Esophagus squamous epithelium (tissue), 5 donors: ENCODE measurements at places on chromosomes 2 and 18. TPM values are rescaled to one million over a fixed set of nuclear protein-coding genes. Genes with fewer than 3 reads are reported as not detected.
A peak's percentile ranks its signal among the peaks of the same experiment; 100 is the strongest.

DNA sequence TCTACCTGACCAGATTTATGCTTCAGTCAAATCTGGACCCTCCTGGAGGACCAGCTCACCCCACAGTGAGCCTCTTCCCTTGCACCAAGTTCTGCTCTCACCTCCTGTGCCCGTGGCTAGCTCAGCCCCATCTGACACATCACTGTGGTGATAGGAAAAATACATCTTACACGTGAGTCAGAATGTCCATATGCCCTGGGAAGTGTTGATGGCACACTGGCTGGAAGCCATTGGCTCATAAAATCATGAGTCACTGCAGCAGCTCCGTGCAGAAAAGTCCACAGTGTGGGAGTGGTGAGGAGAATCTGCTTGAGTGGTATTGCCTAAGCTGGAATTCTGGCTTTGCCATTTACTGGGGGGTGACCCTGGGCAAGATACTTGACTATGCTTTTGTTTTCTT lies 42.6 kb upstream of the RAPGEF4 start:
- H3K4me1 ChIP-seq, result peaks cover 11% of the 10 kb centered on the region
- no peaks in the 10 kb centered on the region for H3K36me3 ChIP-seq
- peak overlapping the region; percentile 16 for H3K27ac ChIP-seq

- H3K27me3 ChIP-seq, result no peaks in the 10 kb centered on the region
- H3K27ac ChIP-seq, result peak overlapping the region; percentile 60
- no peaks in the 10 kb centered on the region for H3K36me3 ChIP-seq
These were observed 108.5 kb downstream of the PLB1 start for GRCh38 chr2:28604284-28604843.

DNA sequence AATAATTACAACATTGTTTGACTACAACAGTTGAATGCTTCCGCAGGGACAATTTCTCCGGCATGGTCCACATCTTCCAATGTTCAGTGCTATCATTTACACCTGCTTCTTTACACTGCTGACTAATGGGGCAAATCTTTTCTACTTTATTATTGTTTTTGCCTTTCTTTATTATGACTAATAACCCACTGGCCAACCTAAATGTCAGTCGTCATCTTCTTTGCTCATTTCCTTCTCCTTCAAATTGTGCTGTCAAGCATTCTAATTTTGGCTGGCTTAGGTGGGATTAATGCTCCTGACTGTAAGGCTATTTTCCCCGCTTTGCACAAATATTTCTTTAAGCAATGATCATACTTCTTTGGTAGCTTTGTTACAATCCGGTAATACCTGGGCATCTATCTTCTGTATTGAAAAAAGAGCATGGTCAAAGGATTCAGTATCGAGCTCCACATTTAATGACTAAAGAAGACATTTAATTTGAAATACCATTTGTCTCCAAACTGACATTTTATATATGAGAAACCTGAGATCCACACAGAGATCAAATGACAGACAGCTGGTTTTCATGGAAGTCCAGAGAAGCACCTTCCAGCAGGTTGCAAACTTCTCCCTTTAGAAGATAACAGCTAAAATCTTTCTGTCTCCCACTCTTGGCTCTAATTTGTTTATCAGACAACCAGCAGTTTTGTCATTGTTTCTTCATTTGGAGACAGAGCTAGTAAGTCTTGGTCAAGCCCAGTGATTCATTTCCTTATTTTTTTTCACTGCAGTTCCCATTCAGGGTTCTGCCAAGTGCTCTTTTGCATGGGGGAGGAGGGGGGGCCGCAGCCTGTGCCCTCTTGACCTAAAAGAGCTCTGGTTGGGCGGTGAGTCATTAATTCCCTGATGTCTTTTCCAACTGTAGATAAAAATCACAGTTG lies 132.9 kb downstream of the SOCS6 start:
- H3K4me1 ChIP-seq, result peaks cover 33% of the 10 kb centered on the region
- peak overlapping the region; percentile 46 for H3K27ac ChIP-seq
- H3K36me3 ChIP-seq, result no peaks in the 10 kb centered on the region
- H3K4me3 ChIP-seq, result no peak overlapping the region

GRCh38 chr18:46915800-46916550 lies 1.3 kb downstream of the PIAS2 start:
- H3K36me3 ChIP-seq, result no peaks in the 10 kb centered on the region
- no peaks in the 10 kb centered on the region for H3K27me3 ChIP-seq
- peak overlapping the region; percentile 83 for H3K4me3 ChIP-seq
- no peak for DNase-seq

DNA sequence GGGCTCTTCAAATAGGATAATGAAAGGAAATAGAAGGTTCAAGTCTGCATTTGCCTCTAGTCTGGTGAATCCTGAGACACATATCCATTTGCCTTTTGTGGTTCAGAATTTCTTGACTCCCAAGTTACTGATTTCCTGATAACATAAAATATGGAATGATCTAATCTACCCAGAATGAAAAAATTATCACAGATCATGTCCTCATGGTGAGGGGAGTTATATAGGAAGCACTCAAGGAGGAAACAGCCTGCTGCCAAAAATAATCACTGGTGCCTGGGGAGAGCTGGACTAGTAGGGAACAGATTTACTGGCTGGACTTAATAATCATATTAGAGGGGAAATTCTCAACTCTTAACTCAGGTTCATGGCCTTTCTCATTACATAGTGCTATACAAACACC lies 95.5 kb upstream of the STK17B start:
- no peak for DNase-seq
- H3K4me3 ChIP-seq, result no peak overlapping the region
- no peaks in the 10 kb centered on the region for H3K27me3 ChIP-seq
- H3K4me1 ChIP-seq, result peaks cover 13% of the 10 kb centered on the region

DNA sequence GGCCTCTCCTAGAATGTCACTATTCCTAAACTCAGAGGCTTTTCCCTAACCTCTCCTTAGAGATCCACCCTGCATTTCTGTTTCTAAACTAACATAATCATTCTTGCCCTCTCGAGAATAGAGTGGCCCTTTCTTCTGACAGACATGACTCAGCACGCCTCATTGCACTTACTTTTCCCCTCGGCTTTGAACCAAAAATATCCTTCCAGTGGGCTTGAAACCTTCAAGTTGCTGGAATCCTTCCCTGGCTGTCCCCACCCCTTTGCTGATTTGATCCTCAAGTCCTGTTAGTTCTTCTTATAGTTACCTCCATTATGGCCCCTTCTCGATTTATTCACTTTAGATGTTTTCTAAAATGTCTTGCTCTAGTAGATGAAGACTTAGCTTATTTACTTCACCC lies 158.0 kb downstream of the LTBP1 start:
- H3K4me3 ChIP-seq, result no peak overlapping the region
- peak overlapping the region; percentile 61 for H3K27ac ChIP-seq
- H3K4me1 ChIP-seq, result peaks cover 18% of the 10 kb centered on the region
- DNase-seq, result no peak

GRCh38 chr18:30730915-30731314 lies 311.6 kb downstream of the DSC3 start:
- DNase-seq, result no peak
- no peaks in the 10 kb centered on the region for H3K27me3 ChIP-seq
- no peak overlapping the region for H3K4me3 ChIP-seq
- no peaks in the 10 kb centered on the region for H3K36me3 ChIP-seq
- no peak overlapping the region for H3K27ac ChIP-seq
- H3K4me1 ChIP-seq, result no peaks in the 10 kb centered on the region

GRCh38 chr2:233756429-233757081 lies 3.5 kb upstream of the UGT1A1 start:
- H3K4me1 ChIP-seq, result peaks cover 5% of the 10 kb centered on the region
- H3K4me3 ChIP-seq, result no peak overlapping the region
- H3K27me3 ChIP-seq, result no peaks in the 10 kb centered on the region
- H3K27ac ChIP-seq, result no peak overlapping the region
- no peak for DNase-seq
- no peaks in the 10 kb centered on the region for H3K36me3 ChIP-seq

DNA sequence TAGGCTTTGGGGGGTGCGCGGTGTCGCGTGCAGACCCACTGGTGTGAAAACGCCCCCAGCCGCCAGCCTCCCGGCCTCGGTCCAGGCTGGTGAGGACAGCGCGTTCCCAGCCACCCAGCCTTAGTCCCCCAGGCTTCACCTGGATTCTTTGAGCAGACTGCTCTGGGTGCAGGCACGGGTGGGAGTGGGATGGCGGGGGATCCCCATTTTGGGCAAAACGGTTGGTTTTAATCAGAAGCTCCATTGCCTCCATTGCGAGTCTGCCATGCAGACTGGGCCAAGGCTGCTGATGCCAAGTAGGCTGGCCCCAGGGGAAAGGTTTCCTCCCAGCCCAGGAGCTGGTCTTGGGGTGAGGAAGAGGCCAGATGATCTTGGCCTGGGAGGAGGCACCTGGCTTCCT lies 445 bp downstream of the MLPH start:
- H3K4me1 ChIP-seq, result peaks cover 23% of the 10 kb centered on the region
- no peaks in the 10 kb centered on the region for H3K27me3 ChIP-seq
- no peak for DNase-seq

- H3K36me3 ChIP-seq, result no peaks in the 10 kb centered on the region
- no peaks in the 10 kb centered on the region for H3K27me3 ChIP-seq
- DNase-seq, result no peak
- no peak overlapping the region for H3K27ac ChIP-seq
- peaks cover 6% of the 10 kb centered on the region for H3K4me1 ChIP-seq
- no peak overlapping the region for H3K4me3 ChIP-seq
These were observed 136.9 kb downstream of the SEPTIN10 start for GRCh38 chr2:109476641-109477441.

DNA sequence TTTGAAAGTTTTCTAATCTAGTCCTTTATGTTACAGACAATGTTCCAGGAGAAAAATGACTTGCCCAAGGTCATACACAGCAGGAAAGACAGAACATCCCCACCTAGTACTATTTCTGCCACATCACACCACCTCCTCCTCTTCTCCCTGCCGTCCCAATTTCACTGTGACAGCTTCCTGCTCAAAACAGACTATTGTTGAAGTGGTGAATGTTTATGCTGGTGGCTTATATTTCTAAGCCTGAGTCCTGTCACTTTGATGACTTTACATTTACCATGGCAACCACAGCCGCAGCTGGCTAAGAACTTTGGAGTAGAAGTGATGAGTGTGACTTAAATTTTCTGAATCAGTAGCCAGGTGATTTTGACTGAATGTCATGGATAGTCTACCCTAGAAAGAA lies 10.0 kb downstream of the GALNT5 start:
- no peak overlapping the region for H3K4me3 ChIP-seq
- no peaks in the 10 kb centered on the region for H3K4me1 ChIP-seq
- no peaks in the 10 kb centered on the region for H3K36me3 ChIP-seq
- no peaks in the 10 kb centered on the region for H3K27me3 ChIP-seq
- no peak for DNase-seq

DNA sequence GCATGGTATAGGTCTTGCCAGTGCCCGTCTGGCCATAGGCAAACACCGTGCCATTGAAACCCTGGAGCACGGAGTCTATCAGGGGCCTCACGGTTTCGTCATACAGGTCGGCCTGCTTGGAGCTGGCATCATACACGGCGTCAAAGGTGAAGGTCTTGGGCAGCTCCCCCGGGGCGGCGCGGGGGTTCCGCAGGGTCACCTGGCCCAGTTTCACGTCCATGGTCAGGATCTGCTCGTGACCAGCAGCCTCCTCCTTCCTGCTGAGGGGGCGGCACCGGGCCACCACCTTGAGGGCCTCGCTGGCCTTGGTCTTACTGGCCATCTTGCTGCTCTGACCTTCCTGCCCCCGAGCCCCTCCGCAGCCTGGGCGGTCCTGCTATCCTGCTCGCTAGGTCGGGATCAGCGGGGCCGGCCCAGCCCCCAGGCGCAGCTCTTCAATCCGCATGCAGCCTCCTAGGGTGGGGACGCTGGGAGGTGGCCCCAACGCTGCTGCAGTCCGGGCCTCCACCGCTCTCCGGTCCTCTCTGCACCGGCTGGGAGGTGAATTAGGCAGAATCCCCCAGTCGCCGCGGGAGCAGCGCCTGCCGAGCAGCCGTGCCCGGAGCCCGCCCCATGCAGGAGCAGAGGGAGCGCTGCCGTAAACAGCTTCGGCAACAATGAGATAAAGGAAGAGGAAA lies 563 bp downstream of the KIF3C start:
- DNase-seq, result no peak
- H3K4me1 ChIP-seq, result peaks cover 5% of the 10 kb centered on the region
- peak overlapping the region; percentile 89 for H3K4me3 ChIP-seq
- no peaks in the 10 kb centered on the region for H3K36me3 ChIP-seq
- no peaks in the 10 kb centered on the region for H3K27me3 ChIP-seq

DNA sequence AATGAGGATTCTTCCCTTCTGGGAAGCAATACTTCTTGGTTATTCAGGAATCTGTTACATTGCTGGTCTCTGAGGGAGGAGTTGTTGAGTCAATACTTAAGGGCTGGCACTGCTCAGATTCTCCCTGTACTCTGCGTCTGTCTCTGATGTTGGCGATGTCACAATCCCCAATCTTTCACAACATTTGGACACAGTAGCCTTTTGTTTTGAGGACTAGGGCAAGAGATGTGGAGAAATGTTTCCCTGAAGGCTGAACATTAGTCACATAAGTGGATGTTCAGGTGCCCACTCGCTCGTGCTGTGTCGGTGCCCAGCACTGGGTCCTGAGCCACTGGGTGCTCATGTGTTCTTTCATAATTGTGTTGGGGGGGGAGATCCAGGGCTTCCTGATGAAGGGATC lies 55.0 kb downstream of the MAPK4 start:
- no peak overlapping the region for H3K4me3 ChIP-seq
- no peak overlapping the region for H3K27ac ChIP-seq
- H3K27me3 ChIP-seq, result no peaks in the 10 kb centered on the region
- H3K4me1 ChIP-seq, result no peaks in the 10 kb centered on the region

- H3K4me3 ChIP-seq, result no peak overlapping the region
- H3K27ac ChIP-seq, result no peak overlapping the region
- H3K4me1 ChIP-seq, result no peaks in the 10 kb centered on the region
- H3K36me3 ChIP-seq, result no peaks in the 10 kb centered on the region
- no peak for DNase-seq
These were observed 95.6 kb upstream of the LHCGR start for GRCh38 chr2:48851161-48851560.

DNA sequence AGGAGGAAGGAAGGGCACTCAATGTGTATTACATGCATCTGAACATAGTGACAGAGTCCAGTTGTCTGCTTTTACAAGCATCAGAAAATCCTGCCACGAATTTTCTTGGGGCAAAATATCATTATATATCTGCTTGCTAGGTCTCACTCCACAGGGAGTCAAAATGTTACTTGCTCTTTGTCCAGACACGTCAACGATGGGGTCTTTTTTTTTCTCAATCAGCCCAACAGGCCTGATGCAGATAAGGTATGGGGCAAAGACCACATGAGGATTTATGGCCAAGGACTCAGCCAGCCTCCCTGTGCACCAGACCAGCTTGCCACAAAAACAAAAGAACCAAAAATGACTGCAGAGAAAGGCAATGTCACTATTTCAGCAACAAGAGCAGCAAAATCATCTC lies 323.4 kb upstream of the PKDCC start:
- H3K4me1 ChIP-seq, result no peaks in the 10 kb centered on the region
- no peaks in the 10 kb centered on the region for H3K27me3 ChIP-seq
- no peak for DNase-seq
- no peaks in the 10 kb centered on the region for H3K36me3 ChIP-seq
- no peak overlapping the region for H3K27ac ChIP-seq
- H3K4me3 ChIP-seq, result no peak overlapping the region

SLC9A4 gene
- total RNA-seq, result 0.76 TPM

NLRC4 gene
- total RNA-seq, result 0.91 TPM

HIBCH gene
- total RNA-seq, result 31.0 TPM

RPRM gene
- total RNA-seq, result not detected

RBM44 gene
- 1.5 TPM for total RNA-seq

GPD2 gene
- total RNA-seq, result 160 TPM

CHRND gene
- total RNA-seq, result not detected

CRACDL gene
- total RNA-seq, result 10.6 TPM

ASTL gene
- total RNA-seq, result not detected

CNDP1 gene
- not detected for total RNA-seq

NEU4 gene
- total RNA-seq, result not detected
